ENCODE measurements at places on chromosomes 11 and 22. TPM values are rescaled to one million over a fixed set of nuclear protein-coding genes. Genes with fewer than 3 reads are reported as not detected.

Gene SEC14L6
- 0.18 TPM for polyA plus RNA-seq

Gene DUSP8
- polyA plus RNA-seq: 20.5 TPM

Gene VPREB1
- polyA plus RNA-seq: not detected

Gene HBB
- 886 TPM for polyA plus RNA-seq

Gene IFT27
- polyA plus RNA-seq: 19.4 TPM

Gene CDKN1C
- 179 TPM for polyA plus RNA-seq

Gene C11orf87
- 0.58 TPM for polyA plus RNA-seq

Gene C11orf91
- polyA plus RNA-seq: not detected

Gene THY1
- 155 TPM for polyA plus RNA-seq

Gene OPCML
- polyA plus RNA-seq: 0.96 TPM

Gene MSANTD4
- 16.4 TPM for polyA plus RNA-seq

Gene TRIM6
- 1.8 TPM for polyA plus RNA-seq

Gene ANO1
- 11.3 TPM for polyA plus RNA-seq

Gene KRTAP5-10
- not detected for polyA plus RNA-seq

Gene MN1
- 21.0 TPM for polyA plus RNA-seq

Gene PSMC3
- polyA plus RNA-seq: 147 TPM

Gene SPDYC
- not detected for polyA plus RNA-seq

Gene DMC1
- 7.1 TPM for polyA plus RNA-seq

Gene OR51E2
- polyA plus RNA-seq: 0.56 TPM

Gene ABCC8
- 2.5 TPM for polyA plus RNA-seq

Gene LRRC51
- 5.3 TPM for polyA plus RNA-seq

Gene NXPE4
- not detected for polyA plus RNA-seq

Gene MAPK11
- polyA plus RNA-seq: 6.4 TPM

Gene PTPRCAP
- 1.9 TPM for polyA plus RNA-seq

All from muscle of back (tissue), 13 donors.